Activated CD4-positive, CD25-positive, alpha-beta regulatory T cell treated with anti-CD3 and anti-CD28 coated beads, Interleukin-2, amount 50 U/mL, for 24 hours (primary cell): ENCODE measurements at places on chromosomes 5 and 9.

- no peak for ATAC-seq
These were observed 22.0 kb downstream of the DDX31 start for GRCh38 chr9:132647806-132648205.

- ATAC-seq, result peak; percentile 78
These were observed 222.6 kb downstream of the ROR2 start for GRCh38 chr9:91727316-91727861.

- ATAC-seq, result no peak
These were observed 67.4 kb downstream of the LIX1 start for GRCh38 chr5:97074859-97075489.

DNA sequence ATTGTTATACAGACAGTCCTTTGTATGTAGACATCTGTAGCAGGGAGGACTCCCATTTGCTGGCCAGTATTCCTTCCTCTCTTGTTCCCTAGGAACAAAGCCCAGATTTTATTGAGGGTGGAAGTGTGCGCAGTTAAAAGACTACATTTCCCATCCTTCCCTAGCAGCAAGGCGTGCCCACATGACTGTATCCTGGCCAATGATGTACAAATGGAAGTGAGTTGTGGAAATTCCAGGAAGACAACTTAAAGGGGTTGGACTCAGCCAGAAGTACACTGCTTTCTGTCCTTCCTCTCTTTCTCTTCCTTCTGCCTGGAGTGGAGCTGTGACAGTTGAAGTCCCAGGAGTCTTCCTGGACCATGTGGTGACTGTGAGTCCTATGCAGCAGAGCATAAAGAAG is 89.0 kb downstream of the HRH2 start:
- ATAC-seq, result no peak

GRCh38 chr9:129437626-129438323 is 183.1 kb downstream of the C9orf50 start:
- ATAC-seq, result no peak

- ATAC-seq, result no peak
These were observed 335.4 kb downstream of the MSX2 start for GRCh38 chr5:175059687-175060211.

DNA sequence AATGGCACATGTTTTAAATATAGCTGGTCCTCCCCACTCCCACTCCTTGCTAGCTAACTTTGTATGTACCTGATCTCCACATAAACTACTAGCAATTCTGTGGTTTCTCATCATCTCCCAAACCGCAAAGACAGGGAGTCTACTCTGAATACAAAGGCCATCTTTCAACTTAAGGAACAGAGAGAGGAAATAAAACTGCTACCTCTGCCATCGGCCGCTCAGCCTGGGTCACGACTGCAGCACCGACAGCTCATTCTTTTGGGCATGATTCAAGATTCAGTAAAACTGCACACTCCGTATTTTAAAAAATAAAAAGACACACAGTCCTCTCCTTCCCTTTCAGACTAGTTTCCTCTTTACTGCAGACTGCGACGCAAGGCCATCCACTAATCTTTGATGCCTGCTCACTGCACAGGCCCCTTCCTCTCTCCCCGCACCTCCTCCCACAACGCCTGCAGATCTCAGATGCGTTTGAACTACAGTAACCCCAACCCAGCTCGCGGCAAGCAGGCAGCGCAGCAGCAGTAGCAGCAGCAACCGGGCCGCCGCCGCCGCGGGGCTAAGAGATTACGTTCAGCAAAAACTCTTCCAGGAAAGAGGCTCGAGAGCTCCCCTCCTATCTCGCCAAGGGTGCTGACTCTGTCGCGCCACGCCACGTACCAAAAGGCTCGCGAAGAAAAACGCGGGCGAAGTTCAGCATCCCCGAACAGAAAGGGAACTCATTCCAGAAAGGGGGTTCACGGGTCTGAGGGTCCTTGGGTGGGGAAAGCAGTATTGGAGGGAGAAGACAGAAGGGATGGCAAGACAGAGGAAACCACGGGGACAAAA is 1.5 kb downstream of the RNF145 start:
- peak; percentile 51 for ATAC-seq

- ATAC-seq, result no peak
These were observed 293.2 kb downstream of the EPB41L4A start for GRCh38 chr5:112125903-112126302.

GRCh38 chr9:93228453-93228852 is 44.5 kb downstream of the WNK2 start:
- ATAC-seq, result no peak

GRCh38 chr5:147445917-147446316 is 64.0 kb downstream of the DPYSL3 start:
- no peak for ATAC-seq

GRCh38 chr9:77575785-77576184 is 72.3 kb downstream of the GNA14 start:
- ATAC-seq, result no peak

- ATAC-seq, result no peak
These were observed 1.2 kb downstream of the FCHSD1 start for GRCh38 chr5:141649972-141650371.

GRCh38 chr9:138099803-138100598 is 222.4 kb downstream of the CACNA1B start:
- no peak for ATAC-seq

- ATAC-seq, result no peak
These were observed 11.8 kb downstream of the RCL1 start for GRCh38 chr9:4804531-4805016.

DNA sequence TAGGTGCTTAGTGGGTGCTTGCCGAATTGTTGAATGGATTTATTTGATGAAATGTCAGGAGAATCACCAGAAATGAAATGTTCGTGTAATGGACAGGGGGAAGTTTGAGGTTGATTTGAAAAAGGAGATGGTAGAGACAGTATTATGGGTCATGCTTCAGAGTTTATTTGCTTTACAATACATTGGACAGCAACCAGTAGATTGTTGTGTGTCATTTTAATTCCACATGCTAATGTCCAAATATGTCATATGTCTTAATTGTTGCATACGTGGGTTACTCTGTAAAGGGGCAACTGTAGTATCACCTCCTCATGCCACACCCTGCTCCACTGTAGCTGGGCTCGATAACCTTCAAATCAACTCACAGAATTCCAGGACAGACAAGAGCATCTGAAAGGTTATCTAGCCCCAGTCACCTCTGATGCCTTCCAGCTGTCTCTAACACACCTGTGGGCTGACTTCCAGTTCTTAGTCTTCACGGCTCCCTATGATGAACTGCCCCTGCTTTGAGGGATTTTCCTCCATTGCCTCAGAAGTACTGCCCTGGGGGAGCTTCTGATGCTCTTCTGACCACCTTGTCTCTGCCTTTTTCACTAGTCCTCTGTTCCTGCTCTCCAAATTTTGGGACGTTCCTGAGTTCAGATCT is 1.7 kb downstream of the PDCD1LG2 start:
- ATAC-seq, result no peak

- no peak for ATAC-seq
These were observed 855.2 kb downstream of the MAT2B start for GRCh38 chr5:164360589-164360988.

- no peak for ATAC-seq
These were observed 179.1 kb upstream of the RASEF start for GRCh38 chr9:83242066-83242465.
